Stimulated activated CD4-positive, alpha-beta T cell treated with anti-CD3 and anti-CD28 coated beads, Interleukin-1b, Interleukin-23, amount 100 ng/mL, for 1 hour (primary cell): ENCODE measurements at places on chromosomes 7 and 10.
A peak's percentile ranks its signal among the peaks of the same experiment; 100 is the strongest.

DNA sequence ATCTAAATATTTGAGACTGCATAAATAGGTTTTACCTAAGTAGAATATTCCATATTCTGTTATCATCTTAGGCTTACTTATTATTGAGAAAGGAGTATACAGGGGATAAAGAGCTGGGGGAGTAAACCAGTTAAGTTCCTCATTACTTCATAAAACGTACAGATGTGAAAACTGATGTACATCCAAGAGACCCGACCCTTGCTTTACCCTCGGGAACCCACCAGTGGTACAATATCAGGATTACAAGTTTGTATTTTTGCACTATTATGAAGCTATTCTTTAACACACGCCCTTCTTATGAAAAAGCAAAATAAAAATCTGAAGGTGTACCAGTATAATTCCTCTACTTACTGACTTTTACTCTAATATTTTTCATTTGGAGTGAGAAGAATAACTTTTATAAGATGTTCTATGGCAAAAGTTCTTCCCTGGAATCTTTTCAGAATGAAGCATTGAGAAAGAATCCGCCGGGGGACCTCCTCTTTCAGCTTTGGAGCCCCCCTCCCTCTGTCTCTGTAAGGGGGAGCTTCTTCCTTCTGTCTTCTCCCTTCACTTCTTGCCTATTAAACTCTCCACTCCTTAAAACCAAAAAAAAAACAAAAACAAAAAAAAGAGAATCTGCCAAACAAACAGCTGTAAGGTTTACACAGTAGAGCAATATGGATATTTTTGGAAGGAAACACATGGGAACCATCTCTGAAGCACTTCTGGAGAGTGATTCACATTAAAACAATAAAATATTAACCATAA lies 550.0 kb downstream of the TNS3 start:
- no peak for DNase-seq

DNA sequence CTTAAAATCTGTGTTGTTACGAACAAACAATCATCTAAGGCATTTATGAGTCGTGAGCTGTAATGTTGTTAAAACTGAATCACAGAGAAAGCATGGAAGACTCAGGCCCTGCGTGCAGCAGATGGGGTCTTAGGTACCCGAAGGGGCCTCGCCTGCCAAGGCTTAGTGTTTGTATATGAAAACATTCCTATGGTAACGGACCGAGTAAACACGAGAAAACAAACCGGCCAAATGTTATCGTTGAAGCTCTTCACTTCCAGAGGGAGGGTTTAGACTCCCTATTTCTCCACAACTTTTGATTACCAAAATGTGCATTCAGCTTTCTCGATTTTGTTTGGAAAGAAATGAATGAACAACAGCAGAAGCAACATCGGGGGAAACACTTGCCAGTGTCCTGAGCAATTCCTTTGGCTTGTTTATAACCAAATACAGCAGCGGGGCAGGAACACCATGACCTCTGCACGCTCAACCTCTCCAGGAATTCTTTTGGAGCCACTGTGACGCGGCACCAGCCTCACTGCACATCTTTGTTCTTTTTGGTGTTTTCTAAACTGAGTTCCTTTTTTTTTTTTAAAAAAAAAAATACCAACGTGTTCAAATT lies 121.6 kb upstream of the KLF6 start:
- no peak for DNase-seq

- no peak for DNase-seq
These were observed 73.0 kb downstream of the ZRANB1 start for GRCh38 chr10:125014836-125015355.

DNA sequence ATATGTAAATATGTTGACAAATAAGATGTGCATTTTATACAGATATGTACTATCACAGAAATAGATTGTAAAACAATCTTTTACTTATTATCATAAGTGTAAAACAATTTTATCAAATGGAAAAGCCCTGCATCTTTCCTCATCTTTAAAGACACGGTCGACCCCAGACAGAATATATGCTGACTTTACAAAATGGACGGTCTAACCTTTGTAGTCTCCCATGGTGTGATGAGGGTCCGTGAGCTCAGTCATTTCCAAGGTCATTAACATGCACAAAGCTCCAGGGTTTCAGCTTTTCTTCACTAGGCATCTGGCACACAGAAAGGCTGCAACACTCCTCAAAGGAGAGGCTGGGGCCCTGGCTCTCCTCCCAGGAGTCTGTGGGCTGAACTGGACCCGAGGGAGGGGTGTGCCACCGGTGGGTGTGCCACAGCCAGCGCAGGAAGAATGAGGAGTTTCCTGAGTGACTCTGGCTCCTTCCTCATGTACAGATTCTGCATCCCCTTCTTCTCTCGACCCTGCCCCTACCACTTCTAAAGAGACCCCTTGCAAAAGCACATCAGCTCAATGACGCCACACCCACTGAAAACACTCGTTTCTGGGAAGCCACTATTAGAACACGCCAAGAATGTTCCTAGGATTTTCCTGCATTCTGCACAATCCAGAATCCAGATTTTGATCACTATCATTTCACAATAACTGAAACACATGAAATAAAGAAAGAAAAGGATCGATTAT lies 26.2 kb upstream of the ABLIM1 start:
- DNase-seq = no peak

GRCh38 chr10:6269953-6270867 lies 67.5 kb downstream of the PFKFB3 start:
- DNase-seq = peak; percentile 29

- no peak for DNase-seq
These were observed 59.0 kb downstream of the CCDC6 start for GRCh38 chr10:59847326-59847725.

GRCh38 chr7:41295455-41295815 lies 407.5 kb downstream of the INHBA start:
- no peak for DNase-seq

GRCh38 chr7:159113056-159113455 lies 31.6 kb downstream of the VIPR2 start:
- no peak for DNase-seq
